ENCODE measurements at places on chromosomes 4 and X.

DNA sequence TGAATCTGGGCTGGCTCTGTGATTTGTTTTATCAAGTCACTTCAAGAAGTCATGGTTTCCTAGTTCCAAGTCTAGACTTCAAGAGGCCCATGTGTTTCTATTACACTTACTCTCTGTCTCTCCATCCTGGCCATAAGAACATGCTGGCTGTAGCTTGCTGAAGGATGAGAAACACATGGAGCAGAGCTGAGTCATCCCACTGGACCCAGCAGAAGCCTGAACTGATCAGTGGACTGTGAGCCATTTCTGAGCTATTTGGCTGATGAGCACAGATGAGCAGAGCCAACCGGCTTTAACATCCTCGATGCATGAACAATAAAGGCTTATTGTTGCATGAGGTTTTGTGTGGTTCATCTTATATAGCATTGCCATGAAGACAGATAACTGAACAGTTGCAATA, 290.6 kb upstream of the BOD1L1 start:
- DNase-seq, result no peak

- DNase-seq, result no peak
Measured at GRCh38 chr4:78720994-78721677, 55.0 kb upstream of the BMP2K start.

GRCh38 chr4:103934178-103934789, 214.5 kb upstream of the TACR3 start:
- DNase-seq, result no peak

GRCh38 chrX:107718156-107718621, 57.4 kb downstream of the TSC22D3 start:
- DNase-seq, result peak; percentile 22

- no peak for DNase-seq
Measured at GRCh38 chrX:129461801-129462456, 61.4 kb downstream of the SMARCA1 start.

DNA sequence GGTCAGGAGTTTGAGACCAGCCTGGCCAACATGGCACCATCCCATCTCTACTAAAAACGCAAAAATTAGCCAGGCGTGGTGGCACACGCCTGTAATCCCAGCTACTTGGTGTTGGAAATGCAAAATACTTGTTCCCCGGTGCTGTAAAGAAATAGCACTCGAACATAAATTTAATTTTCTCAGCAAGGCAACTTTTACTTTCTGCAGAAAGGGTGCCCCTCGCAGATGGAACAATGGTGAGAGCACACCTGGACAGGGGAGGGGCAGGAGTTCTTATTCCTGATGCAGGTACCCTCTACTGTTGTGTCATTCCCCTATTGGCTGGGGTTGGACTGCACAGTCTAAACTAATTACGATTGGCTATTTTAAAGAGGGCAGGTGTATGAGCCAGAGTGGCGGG, 139.7 kb downstream of the FHIP1A start:
- no peak for DNase-seq

DNA sequence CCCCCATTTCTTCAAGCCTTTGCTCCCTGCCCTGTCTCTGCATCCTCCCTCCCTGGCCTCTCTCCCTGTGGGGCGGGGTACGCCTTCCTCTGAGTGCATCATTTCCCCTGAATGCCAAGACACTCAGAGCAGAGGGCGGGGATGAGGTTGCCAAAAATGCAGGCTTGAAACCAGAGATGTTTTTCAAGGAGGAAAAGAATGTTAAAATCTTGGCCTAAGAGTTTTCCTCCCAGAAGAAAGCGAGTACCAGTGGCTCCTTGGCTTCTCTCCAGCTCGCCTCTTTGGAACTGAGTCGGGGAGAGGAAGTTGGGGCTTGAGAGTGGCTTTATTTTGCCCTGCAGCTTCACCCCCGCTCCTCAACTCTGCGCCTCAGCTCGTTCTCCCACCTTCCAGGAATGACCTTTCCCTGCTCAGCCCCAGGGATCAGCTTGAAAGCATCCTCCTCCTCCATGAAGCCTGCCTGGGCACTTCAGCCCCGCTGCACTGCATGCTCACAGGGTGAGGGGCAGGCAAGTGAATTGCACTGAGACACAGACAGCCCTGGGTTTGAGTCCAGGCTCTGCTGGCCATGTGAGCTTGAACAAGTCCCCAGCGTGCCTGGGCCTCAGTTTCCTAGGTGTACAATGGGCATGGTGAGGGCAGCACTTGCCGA, 57.5 kb upstream of the SORCS2 start:
- DNase-seq, result no peak

DNA sequence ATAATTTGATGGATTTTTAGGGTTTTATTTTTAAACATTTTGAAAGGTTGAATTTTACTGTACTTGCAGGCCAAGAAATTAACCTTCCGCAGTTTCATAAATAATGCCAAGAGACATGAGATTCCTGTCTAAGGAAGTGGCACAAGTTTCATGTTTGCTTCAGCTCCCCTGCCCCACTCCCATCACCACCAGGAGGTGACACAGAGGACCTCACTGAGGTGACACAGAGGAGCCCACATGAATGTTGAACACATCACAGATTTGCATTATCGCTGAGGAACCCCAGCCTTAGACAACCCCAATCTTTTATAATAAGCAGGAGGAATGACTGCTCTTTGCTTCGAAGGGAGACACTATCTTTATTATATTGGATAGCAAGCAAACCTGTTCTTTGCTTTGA, 491.4 kb upstream of the ATOH1 start:
- DNase-seq, result no peak

GRCh38 chr4:122643257-122643656, 22.4 kb upstream of the IL21 start:
- no peak for DNase-seq

GRCh38 chrX:96438803-96439202, 245.8 kb upstream of the DIAPH2 start:
- DNase-seq, result no peak

- no peak for DNase-seq
Measured at GRCh38 chr4:151434183-151434860, 25.3 kb downstream of the FHIP1A start.

GRCh38 chr4:56773346-56773745, 48.2 kb downstream of the SPINK2 start:
- no peak for DNase-seq

GRCh38 chr4:125620066-125620860, 305.5 kb downstream of the FAT4 start:
- DNase-seq, result no peak

DNA sequence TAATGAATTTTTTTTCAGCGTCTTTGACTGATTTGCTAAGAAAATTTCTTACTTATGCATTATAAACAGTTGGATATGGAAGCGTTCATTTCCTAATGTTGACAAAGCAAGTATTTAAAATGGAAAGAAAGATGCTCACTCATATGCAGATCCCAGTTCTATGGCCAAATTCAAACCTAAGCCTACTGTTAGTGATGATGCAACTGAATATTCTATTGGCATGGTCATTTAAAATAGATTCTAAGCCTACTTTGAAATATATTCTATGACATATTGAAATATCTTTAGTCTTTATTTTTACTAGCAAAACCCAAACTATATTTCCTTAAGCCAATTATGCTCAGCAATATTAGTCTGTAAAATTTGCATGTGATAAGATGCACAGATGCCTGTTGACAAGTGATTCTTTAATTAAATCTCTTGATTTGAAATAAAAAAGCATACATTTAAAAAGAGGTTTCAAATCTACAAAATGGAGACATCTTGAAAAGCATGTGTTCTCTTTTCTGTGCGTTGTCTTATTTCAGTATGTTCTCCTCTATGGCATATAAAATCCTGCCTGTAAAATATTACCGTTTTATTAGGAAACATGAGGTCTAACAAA, 96.6 kb upstream of the NAP1L5 start:
- no peak for DNase-seq

DNA sequence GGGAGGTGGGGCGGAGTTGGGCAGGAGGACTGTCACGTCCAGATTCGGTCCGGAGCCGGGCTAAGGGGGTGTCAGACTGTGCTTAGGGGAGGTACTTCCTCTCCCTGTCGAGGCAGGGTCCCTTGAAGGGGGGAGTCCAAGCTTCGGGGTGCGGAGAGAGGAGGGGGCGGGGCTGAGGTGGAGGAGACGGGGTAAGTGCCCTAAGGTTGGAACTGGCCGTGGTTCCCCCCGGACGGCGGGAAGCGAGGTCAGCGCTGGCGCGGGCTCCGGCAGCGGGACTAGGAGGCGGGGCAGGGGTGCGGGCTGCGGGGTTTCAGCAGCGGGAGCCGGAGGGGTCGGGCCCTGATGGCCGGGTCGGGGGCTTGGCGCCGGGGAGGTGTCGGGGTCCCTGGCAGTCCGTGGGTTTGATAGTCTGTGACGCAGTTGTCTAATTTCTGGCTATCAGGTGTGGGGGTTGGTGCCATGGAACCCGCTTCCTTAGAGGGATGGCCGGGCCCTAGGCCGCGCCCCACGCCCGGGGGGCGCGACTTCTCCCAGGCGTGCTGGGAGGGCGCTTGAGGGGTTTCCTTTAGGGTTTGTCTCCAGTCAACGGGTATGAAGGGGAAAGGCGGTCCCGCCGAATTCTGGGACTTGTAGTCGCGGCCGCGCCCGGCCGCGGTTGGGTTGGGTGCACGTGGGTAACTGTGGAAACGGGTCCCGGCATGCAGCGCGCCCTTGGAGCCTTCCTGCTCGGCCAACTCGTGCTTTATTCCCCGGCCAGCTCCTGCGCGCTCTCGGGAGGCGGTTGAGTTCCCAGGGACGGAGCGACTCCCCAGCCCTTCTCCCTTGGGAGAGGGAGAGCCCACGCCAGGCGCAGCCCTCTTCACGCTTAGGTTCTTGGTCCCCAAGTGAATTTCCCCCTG, 1.5 kb downstream of the DCUN1D4 start:
- peak; percentile 67 for DNase-seq

- no peak for DNase-seq
Measured at GRCh38 chrX:19121898-19122640, at the start of gene ADGRG2. Gene ADGRG2 (minus strand): TSS chrX:19122468. CDS start chrX:19068834, 53,634 bp downstream.

DNA sequence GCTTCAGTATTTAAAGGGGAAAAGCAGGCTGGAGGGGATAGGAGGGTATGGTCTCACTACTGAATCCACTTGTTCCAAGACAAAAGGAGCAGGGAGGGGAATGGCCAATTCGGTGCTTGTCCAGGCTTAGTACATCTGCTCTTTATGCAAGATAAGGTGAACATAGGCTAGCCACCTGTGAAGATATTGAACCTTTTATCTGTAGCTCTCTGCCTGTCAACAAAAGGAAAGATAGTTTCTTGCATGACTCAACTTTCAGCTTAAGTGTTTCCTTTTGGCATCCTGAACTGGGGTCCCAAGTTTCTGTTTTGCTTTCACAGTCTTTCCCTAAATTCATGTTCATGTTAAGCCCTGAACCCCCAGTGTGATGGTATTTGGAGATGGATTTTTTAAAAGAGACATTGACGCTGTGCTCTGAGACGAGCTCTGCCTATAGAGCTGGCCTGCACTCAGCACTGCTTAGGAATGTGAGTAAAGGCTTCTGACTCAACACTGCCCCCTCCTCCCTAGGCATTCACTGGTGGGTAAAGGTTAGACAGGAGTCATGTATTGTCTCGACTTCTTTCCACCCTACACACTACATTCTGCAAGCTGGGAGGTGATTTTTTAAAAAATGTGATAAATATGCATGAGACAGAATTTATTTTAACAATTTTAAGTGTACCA, 28.2 kb downstream of the FAM149A start:
- DNase-seq, result no peak

DNA sequence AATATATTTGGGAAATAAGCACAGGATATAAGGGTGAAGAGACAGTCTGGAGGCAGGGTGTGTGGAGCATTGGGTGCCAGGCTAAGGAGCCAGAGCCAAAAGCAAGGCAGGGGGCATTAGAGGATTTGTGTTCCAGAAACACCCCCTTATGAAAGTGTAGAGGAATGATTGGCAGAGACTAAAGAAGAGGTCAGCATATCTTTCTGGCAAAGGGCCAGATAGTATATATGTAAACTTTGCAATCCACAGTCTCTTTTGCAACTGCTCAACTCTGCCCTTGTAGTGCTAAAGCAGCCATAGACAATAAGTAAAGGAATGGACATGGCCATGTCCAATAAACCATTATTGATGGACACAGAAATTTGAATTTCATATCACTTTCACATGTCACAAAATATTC, 3.6 kb upstream of the SLC9A6 start:
- no peak for DNase-seq

DNA sequence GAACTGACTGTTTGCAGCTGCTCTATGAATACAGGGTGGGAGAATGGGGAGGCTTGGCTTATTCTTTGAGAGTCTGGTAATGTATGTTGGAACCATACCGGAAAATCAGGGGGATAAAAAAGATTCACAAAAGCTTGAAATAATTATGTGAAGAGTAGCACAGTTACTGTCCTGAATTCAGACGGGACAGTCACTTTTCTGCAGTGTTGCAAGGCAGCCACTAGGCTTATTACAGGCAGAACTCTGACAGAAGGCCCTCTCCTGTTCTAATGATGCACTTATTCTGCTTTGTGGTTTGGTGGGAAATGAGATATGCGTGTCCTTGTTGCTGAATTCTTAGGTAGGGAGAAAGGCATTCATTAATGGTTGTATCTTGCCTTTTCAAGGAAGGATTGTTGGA, 37.2 kb downstream of the GUCY1B1 start:
- DNase-seq, result no peak

GRCh38 chr4:120869613-120870278, 52.8 kb downstream of the PRDM5 start:
- DNase-seq, result no peak

GRCh38 chr4:109027016-109027500, 264.2 kb upstream of the ETNPPL start:
- DNase-seq, result no peak

GRCh38 chr4:109574443-109574850, 14.4 kb downstream of the MCUB start:
- no peak for DNase-seq

DNA sequence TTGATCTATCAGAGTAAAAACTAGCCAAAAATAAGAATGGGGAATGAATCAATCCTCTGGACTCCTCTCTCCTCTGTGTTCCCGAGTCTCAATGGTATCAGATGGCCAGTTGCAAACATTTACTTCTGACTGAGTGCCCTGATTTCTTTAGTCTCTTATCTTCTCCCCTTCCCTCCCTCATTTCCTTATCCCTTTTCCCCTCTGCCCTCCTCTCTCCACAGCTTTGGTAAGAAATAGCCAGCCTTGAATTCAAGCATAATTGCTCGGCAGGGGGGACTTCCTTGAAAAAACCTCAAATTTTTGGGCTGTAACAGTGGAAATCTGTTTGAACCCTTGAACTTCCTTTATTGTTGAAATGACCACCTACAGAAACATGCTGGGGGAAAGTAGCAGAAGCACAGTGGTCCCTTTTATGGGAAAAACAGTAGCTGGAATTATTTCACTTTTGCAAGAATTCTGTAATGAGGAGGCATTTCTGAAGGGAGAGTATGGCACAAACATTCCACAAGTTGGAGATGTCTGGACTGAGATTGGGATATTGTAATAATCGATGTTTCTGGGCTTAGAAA, 40.3 kb downstream of the NHS start:
- no peak for DNase-seq

- no peak for DNase-seq
Measured at GRCh38 chr4:80069837-80070731, 2.9 kb downstream of the ANTXR2 start.

GRCh38 chr4:11611868-11612267, 183.2 kb upstream of the HS3ST1 start:
- DNase-seq, result no peak

- no peak for DNase-seq
Measured at GRCh38 chrX:49838374-49838773, 9.3 kb downstream of the PAGE4 start.

- DNase-seq, result no peak
Measured at GRCh38 chr4:10302096-10302495, 155.1 kb downstream of the ZNF518B start.

GRCh38 chrX:30714138-30714537, 60.9 kb downstream of the GK start:
- DNase-seq, result no peak

Data from stimulated activated CD4-positive, alpha-beta T cell treated with anti-CD3 and anti-CD28 coated beads, TNF-alpha, amount 100 ng/mL, for 4 hours (primary cell).